ENCODE measurements at places on chromosomes 1 and 21.
A peak's percentile ranks its signal among the peaks of the same experiment; 100 is the strongest.

DNA sequence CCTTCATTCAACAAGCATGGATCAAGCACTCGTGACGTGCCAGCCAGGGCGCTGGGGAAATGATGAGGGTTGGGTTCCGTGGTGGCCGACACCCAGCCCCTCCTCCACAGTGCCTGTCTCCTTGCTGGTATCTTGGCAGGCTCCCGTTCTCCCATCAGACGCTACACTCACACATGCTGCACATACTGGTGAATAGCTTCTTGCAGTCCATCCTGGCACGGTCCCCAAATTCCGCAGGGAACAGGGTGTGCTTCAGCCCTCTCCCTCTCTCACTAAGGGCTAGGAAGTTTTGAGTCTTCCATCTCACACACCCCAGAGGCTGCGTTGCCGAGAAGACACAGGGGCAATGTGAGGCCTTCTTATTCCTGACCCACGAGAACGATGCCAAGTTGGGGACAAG, 10.1 kb upstream of the MEF2D start:
- DNase-seq, result no peak

DNA sequence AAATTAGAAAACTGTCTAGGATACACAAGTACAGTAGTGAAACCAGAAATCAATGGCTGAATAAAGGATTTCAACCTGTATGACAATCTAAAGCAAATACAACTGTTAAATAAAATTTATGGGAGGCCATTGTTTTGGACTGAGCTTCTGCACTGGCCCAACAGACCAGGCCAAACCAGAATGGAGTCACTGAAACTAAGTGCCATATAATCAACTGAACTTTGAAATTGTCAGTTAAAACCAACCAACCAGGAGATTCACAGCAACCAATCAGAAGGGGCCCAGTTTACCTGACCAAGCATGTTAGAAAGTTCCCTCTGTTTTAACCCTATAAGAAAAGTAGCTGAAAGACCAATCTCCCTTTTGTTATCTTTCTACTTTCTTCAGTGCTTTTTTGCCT, 30.5 kb upstream of the SOAT1 start:
- DNase-seq, result no peak

GRCh38 chr1:2602866-2603520, 16.4 kb downstream of the PRXL2B start:
- DNase-seq, result no peak

GRCh38 chr21:28489821-28490350, 502.8 kb downstream of the LTN1 start:
- no peak for DNase-seq

DNA sequence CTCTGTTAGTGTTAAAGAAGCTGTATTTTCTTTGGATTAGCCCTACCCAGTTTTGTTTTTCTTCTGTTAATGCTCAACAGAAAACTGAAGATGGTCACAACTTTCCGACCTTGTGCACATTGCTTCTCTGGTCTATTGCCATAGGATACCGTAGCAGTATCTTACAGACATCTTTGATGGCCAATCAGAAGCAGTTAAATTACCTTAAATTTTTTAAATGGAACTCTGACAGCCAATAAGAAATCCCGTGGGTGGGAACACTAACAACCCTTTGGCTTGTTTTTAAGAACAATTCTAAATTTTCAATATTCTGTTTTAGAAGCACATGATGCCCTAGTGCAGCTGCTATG, 17.2 kb downstream of the NFYC start:
- peak; percentile 90 for DNase-seq

- DNase-seq, result no peak
These were observed 58.4 kb upstream of the KAZN start for GRCh38 chr1:14539953-14540563.

All from hematopoietic multipotent progenitor cell treated with erythropoietin and hydrocortisone succinate and interleukin-3 and kit ligand, for 6 days (in vitro differentiated cells).